ENCODE measurements at places on chromosomes 5 and 9.

- no peak for DNase-seq
Observed at GRCh38 chr5:53063176-53063575, 46.4 kb downstream of the MOCS2 start.

- no peak for DNase-seq
Observed at GRCh38 chr9:15482146-15482545, 28.6 kb downstream of the PSIP1 start.

GRCh38 chr9:114524247-114524681 is 19.0 kb upstream of the WHRN start:
- DNase-seq: no peak

GRCh38 chr5:82942083-82942881 is 134.9 kb downstream of the TMEM167A start:
- DNase-seq: no peak

GRCh38 chr9:91166796-91167366 is 194.8 kb downstream of the AUH start:
- DNase-seq: no peak

- no peak for DNase-seq
Observed at GRCh38 chr9:133950192-133950591, 41.9 kb downstream of the VAV2 start.

Data from NCI-H446 (cell line).